ENCODE measurements at places on chromosomes 6 and 20. TPM values are rescaled to one million over a fixed set of nuclear protein-coding genes. Genes with fewer than 3 reads are reported as not detected.

Gene PAX1
- total RNA-seq, result not detected

GRCh38 chr20:62118113-62119043 lies 3.9 kb upstream of the LSM14B start:
- H3K4me1 ChIP-seq, result peaks cover 33% of the 10 kb centered on the region
- no peaks in the 10 kb centered on the region for H3K27me3 ChIP-seq
- H3K27ac ChIP-seq, result peak overlapping the region; percentile 98
- DNase-seq, result no peak
- no peak overlapping the region for H3K4me3 ChIP-seq

DNA sequence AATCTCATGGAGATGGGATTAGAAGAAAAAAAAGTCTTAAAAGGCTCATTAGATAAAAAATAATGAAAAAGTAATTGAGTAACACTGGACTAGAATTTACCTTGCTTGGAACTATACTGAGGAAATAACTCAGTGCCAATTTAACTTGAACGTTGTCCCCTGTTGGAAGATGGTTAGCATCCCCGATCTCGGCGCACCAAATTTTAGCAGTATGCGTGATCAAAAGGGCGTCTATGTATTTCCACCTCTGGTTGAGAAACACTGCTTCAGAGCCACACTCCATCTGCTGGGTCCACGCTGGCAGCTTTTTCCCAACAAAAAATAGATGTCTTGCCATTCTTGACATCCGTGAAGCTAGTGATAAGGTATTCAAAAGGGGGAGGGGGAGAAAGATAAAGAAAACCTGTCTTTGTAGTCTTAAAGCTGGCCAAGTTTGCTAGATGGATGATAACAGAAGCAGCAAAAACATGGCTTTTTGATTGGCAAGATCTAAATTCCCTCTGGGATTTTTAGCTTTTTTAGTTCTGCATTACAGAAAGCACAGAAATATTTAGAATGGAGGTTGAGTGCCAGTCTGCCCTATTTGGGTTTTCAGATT lies 6.4 kb downstream of the HINT3 start:
- no peak overlapping the region for H3K4me3 ChIP-seq
- no peaks in the 10 kb centered on the region for H3K36me3 ChIP-seq
- no peaks in the 10 kb centered on the region for H3K27me3 ChIP-seq
- no peak overlapping the region for H3K27ac ChIP-seq

DNA sequence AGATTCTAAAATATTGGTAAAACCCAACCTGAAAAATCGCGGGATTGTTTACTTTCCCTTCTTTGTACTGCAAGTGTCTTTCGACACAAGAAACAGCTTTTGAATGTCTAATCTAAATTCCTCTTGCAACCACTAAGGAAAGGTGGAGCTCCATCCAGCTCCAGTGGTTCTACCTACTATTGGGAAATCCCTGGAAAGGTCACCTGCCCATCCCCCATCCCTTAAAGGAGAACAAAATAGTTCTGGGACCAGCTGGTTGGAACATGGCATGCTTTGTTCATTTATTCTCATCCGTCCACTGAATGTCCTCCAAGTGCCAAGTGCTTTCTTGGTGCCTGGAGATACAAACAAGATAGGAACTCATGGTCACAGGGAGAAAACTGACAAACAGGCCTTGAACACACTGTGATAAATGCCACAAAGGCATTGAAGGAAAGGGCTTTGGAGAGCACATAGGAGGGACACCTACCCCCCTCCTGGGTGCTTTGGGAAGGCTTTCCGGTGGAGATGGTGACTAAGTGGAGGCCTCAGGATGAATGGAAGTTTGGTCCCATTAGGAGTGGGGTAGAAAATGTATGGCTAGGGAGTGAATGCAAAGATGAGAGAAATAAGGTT lies 2.3 kb upstream of the CITED2 start:
- H3K4me3 ChIP-seq, result no peak overlapping the region
- no peaks in the 10 kb centered on the region for H3K27me3 ChIP-seq
- H3K36me3 ChIP-seq, result no peaks in the 10 kb centered on the region
- peak overlapping the region; percentile 98 for H3K27ac ChIP-seq
- DNase-seq, result peak; percentile 89

DNA sequence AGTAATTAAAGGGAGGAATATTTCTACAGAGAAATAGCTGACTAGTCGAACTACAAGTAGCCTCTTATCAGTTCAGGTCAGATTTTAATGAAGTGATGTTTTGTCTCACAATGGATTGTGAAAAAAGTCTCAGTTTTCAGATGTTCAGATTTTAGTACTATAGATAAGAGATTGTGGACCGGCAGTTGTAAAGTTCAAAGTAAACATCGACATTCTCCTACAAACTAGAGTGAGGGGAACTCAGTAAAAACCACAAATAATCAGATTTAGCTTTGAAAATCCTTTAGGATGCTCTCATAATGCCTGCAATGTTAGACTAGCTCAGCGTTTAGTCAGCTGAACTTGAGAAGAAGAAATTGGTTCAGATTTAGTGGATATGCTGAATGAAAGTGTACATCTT lies 39.9 kb downstream of the RCAN2 start:
- H3K4me1 ChIP-seq, result peaks cover 6% of the 10 kb centered on the region
- H3K36me3 ChIP-seq, result no peaks in the 10 kb centered on the region
- H3K4me3 ChIP-seq, result no peak overlapping the region
- H3K27me3 ChIP-seq, result no peaks in the 10 kb centered on the region
- no peak for DNase-seq
- H3K27ac ChIP-seq, result no peak overlapping the region

Gene KCNK16
- total RNA-seq, result not detected

- H3K4me3 ChIP-seq, result no peak overlapping the region
- H3K4me1 ChIP-seq, result peaks cover 8% of the 10 kb centered on the region
- peak overlapping the region; percentile 44 for H3K27ac ChIP-seq
- DNase-seq, result no peak
- H3K36me3 ChIP-seq, result no peaks in the 10 kb centered on the region
Observed at GRCh38 chr6:106522562-106523250, 106.6 kb downstream of the RTN4IP1 start.

GRCh38 chr6:108164815-108165706 lies 761 bp upstream of the NR2E1 start:
- no peak overlapping the region for H3K4me3 ChIP-seq
- H3K27me3 ChIP-seq, result peaks cover 73% of the 10 kb centered on the region
- H3K4me1 ChIP-seq, result peaks cover 43% of the 10 kb centered on the region
- no peak for DNase-seq

DNA sequence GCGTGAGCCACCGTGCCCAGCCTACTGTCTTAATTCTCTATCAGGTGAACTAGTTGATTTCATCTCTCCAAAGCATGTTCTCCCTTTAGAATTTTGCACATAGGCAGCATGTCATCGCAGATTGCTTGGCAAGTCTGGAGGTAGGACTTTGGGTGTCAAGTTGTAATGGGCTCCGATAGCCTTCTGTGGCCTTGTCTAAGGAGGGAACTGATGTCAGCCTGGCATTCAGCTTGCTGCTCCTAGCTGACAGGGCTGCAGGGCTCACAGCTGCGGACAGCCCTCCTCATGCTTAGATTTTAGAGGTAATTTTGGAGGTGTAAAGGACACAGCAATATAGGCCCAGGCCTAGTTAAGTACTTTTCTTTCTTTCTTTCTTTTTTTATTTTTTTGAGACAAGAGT lies 11.3 kb downstream of the CHMP4B start:
- H3K4me1 ChIP-seq, result peaks cover 44% of the 10 kb centered on the region
- no peaks in the 10 kb centered on the region for H3K27me3 ChIP-seq
- H3K4me3 ChIP-seq, result no peak overlapping the region

Gene FITM2
- 7.0 TPM for total RNA-seq

DNA sequence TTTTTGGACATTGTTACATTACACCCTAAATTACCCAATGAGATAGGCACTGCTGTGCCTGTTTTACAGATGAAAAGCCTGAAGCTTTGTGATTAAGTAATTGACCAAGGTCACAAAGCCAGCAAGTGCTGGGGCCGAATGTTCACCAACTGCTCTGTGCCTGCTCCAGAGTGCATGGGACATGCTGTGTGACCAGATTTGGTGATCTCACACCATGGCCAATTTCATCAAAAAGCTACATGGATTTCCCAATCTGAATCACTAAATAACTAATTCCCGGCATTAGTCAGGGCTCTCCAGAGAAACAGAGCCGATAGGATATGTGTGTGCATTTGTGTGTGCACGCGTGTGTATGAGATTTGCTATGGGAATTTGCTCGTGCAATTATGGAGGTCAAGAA lies 228.3 kb upstream of the ECI2 start:
- no peaks in the 10 kb centered on the region for H3K36me3 ChIP-seq
- H3K27ac ChIP-seq, result no peak overlapping the region
- H3K4me1 ChIP-seq, result peaks cover 17% of the 10 kb centered on the region
- no peak for DNase-seq
- no peaks in the 10 kb centered on the region for H3K27me3 ChIP-seq

Gene TINAG
- 0.26 TPM for total RNA-seq

DNA sequence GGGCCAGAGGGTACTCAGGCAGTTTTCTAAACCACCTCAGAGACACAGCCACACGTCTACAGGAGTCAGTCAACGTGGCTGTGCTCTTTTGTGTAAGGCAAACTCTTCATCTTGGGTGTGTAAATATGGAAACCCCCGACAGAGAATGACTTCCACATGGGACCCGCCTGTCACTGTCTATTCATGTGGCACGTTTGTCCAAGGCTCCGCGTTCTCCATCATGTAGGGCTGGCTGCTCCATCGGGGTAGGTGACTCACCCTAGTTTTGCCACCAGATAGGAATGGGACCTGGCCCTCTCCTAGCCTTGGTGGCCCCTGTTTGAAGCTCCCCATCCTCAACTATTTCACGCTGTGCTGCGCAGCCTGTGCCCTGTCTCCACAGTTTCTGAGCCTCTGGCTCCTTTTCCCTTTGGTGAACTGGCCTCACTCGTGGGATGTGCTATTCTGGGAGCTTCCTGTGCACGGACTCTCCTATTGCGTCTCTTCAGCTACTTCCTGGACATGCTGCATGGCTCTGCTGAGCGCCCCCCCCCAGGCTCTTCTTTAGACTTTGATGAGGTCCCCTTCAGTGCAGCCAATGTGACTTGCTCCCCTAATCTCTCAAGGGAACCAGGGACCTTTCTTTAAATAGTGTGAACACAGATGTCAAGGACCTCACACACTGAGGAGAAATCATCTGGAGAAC lies 143.2 kb upstream of the PDE10A start:
- no peak overlapping the region for H3K27ac ChIP-seq
- peaks cover 12% of the 10 kb centered on the region for H3K4me1 ChIP-seq
- no peaks in the 10 kb centered on the region for H3K27me3 ChIP-seq
- H3K36me3 ChIP-seq, result no peaks in the 10 kb centered on the region
- DNase-seq, result no peak

DNA sequence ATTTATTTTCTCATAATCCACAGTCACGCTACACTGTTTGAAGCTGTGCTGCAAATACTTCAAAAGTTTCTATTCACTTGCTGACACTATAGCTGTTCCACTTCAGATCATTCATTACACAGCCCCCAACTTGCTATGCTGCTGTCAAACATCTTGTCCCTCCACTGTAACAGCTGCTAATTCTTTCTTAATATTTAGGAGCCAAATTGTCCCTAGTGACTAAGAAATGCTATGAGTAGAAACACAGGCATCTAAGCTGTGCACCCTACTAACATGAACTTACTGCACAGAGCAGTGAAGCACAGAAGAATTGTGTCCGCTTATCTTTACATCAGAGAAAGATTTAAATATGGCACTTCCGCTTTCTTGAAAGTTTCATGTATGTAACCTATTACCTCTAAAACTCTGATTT lies 91.3 kb downstream of the PDE10A start:
- DNase-seq, result no peak
- H3K4me1 ChIP-seq, result peaks cover 15% of the 10 kb centered on the region
- no peaks in the 10 kb centered on the region for H3K27me3 ChIP-seq
- no peaks in the 10 kb centered on the region for H3K36me3 ChIP-seq

Gene NKX2-4
- total RNA-seq, result not detected

Gene MYB
- total RNA-seq, result not detected

Gene YTHDF1
- 16.2 TPM for total RNA-seq

GRCh38 chr6:31349301-31349700 lies 7.7 kb downstream of the HLA-B start:
- H3K27ac ChIP-seq, result no peak overlapping the region
- no peaks in the 10 kb centered on the region for H3K4me1 ChIP-seq
- H3K4me3 ChIP-seq, result no peak overlapping the region
- H3K36me3 ChIP-seq, result no peaks in the 10 kb centered on the region

DNA sequence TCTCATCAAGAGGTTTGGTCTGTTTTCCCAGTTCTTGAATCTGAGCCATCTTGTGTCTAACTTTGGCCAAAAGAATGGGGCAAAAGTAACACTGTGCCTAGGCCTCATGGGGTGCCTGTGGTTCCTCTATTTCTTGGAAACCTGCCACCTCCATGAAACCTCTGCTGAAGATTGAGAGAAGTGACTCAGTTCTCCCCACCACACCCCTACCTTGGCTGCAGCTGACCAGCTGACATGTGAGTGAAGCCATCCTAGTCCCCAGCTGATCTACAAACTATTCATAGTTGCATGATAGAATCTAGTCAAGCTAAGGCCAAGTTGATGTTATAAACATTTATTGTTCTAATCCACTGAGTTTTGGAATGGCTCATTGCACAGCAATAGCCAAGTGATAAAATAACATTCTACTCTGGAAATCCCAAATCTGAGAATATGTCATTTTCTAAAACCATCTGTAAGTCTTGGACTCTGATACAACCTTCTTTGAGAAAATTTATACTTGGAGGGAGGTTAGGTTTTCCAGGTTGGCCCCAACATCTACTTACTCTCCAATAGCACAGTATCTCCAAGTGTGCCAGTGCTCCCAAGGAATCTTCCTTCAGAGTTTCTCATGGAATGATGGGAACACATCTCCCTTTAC lies 107.0 kb upstream of the SMLR1 start:
- H3K4me3 ChIP-seq, result no peak overlapping the region
- no peaks in the 10 kb centered on the region for H3K4me1 ChIP-seq
- H3K27me3 ChIP-seq, result no peaks in the 10 kb centered on the region
- no peaks in the 10 kb centered on the region for H3K36me3 ChIP-seq

Gene RIN2
- total RNA-seq, result 20.4 TPM
